ENCODE measurements at places on chromosomes 11 and 22. TPM values are rescaled to one million over a fixed set of nuclear protein-coding genes. Genes with fewer than 3 reads are reported as not detected.

MEI1 gene
- total RNA-seq, result not detected

CABP4 gene
- total RNA-seq, result 1.1 TPM

TCN1 gene
- 40.5 TPM for total RNA-seq

GSTT4 gene
- total RNA-seq, result not detected

GRCh38 chr11:27485930-27486773, 13.6 kb upstream of the LGR4 start:
- peak; percentile 92 for DNase-seq

GRCh38 chr22:26892166-26893041, 235.0 kb downstream of the MIAT start:
- DNase-seq, result peak; percentile 92

DNA sequence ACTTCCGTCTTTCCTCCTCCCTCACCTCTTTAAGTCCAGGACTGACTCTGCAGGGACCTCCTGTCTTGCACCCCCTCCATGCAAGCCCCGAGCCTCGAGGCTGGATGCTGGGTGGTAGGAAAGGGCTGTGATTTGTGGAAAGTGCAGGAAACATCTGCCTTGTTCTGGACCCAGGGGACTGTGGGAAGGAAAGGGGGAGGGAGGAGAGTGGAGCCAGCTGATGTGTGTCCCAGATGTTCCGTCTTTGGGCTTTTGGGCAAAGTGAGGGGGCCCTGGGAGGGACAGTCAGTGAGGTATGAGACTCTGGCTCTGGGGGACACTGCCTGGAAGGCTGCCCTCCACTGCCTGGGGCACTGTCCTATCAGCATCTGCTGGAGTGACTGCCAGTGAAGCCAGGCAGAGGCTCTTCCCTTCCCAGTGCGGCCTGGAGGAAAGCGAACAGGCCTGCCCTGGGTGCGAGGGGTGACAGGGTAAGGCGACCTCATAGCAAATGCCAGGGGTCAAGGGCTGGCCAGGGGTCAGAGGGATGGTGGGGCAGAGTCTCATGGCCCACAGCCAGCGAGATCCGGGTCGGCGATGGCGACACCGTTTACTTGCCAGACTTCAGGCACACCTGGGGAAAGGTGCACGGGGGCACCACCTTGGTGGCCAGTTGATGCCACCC, 1.7 kb downstream of the MRGPRD start:
- DNase-seq, result peak; percentile 73

DNA sequence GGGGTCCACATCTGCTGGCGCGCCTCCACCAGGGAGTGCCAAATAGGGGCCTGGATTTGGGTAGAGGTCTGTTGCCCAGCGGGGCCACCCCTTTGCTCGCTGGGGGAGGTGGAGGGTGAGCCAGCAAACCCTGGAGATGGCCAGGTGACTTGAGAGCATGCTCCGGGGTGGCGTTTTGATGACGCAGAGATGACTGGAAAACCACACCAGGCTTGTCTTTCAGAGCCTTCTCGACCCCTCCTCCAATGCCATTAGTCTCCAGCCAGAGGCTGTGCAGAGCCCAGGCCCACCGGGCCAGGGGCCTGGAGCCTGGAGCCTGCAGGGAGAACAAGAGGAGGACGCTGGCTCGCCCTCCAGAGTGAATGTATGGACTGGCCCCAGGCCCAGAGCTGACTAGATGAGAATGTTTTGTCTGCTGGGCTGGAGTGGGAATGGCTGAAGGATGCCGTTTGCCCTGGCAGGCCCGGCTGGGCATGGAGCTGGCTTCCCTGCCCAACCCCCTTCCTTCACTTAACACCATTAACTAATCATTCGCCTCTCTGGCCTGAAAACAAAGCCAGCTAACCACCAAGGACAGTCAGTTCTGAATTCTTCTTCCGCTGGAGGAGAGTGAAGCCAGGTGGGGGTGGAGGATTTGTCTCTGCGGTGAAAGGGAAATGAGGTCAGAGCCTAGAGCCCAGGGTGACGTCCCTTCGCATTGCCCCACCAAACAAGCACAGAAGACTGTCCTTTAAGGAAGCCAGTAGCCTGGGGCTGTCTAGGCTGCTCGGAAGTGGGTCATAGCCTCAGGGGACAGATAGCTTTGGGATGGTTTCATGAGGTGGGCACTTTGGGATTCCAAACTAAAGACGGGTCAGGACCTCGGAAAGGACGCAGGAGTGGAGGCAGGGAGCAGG, 1.6 kb upstream of the MCAM start:
- DNase-seq, result peak; percentile 76

GRCh38 chr11:64764753-64765152, 5.0 kb upstream of the PYGM start:
- DNase-seq, result no peak

DNA sequence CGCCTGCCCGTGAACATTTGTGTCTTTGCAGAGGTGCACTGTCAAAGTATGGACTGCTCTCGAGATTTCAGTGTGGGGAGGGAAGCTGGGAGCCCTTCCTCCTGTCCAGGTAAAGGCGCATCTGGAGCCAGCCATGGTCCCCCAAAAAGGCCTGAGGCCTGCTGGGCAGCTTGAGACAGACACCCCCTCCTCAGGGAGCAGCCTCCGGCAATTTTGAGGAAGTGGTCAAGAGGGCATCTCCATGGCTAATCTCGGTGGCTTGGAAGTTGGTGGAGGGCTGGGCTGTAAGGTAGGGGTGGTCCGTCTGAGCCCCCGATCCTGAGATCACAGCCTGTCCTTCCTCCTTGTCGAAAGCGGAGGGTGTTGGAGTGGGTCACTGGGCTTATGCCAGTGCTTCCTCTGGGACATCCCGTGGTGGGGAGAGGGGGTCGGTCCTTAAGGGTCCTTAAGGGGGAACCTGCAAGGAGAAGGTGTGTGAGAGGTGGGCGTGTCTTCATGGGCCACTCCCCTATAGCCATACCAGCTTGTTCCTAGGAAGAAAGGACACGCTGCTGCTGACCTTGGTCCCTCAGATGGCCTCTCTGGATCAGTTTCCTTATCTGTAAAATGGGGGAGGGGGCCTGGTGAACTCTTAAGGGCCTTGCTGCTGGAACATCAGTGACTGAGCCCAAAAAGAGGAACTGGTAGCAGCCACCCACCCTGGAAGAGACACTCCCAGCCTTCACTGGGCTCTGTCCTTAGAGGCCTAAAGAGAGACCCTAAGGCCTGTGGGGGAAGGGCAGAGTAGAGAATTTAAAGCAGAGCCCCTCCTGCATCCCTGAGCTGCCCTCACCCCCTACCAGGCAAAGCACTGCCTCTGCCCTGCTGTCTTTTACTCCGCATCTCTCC, 2.6 kb downstream of the KCNC1 start:
- no peak for DNase-seq

GRCh38 chr11:119011476-119012053, 6.6 kb downstream of the RPS25 start:
- DNase-seq, result no peak

- no peak for DNase-seq
Observed at GRCh38 chr22:20546541-20546950, 39.1 kb downstream of the MED15 start.

DNA sequence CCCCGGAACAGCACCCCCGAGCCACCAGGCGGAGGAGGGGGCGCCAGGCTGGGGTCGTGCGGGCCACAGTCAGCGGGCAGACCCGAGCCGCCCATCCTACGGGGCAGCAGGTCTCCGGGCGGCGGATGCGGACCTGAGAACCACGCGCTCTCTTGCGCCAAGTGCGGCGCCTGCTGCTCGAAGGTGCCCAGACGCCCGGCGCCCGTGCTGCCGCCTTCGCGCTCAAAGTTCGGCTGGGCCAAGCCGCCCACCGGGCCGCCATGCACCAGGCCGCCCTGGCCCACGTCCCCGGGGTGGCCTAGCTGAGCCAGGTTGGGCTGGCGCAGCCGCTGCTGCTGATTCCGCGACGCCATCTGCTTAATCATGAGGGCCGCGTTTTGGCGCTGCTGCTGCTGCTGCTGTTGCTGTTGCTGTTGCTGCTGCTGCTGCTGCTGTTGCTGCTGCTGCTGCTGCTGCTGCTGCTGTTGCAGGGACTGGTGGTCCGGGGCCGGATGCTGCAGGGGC, 3.0 kb downstream of the MN1 start:
- no peak for DNase-seq

DNA sequence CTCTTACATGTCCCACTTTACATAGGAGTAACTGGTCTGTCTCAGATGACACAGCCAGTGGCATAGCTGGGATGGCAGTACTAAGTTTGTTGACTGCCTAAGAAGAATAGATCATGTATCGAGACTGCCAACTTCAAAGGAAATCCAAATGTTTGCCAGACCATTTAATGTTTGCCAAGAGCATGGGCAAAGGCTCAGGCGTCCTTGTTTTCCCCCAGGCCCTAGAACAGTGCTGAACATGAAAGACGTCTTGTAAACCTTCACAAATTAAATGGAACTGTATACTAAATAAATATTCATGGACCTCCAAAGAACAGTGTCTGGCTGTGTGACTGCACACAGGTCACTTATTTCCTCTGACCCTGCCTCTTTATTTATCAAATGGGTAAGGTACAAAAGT, 234.7 kb upstream of the CCDC90B start:
- DNase-seq, result no peak

GRCh38 chr11:61524963-61525587, 16.5 kb downstream of the LRRC10B start:
- no peak for DNase-seq

DNA sequence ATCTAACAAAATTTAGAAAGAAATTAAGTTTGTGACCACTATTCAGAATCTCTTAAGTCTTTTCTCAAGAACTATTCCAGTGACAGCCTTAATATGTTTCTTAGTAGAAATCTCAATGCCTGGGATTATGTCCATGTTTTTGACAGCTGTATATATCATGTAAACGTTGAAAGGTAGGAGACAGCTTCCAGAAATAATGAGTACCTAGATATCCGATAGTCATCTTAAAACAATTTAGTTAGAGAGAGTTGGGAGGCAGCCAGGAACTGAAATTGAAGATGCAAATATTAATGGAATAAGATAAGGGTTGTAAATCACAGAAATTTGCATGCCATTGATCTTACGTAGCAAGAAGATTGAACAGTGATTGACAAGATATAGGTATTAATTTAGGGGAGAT, 955.2 kb downstream of the JRKL start:
- no peak for DNase-seq

Data from tongue (tissue), 3 donors.